Mucosa of descending colon (tissue), 3 donors: ENCODE measurements at places on chromosomes 11 and 22. TPM values are rescaled to one million over a fixed set of nuclear protein-coding genes. Genes with fewer than 3 reads are reported as not detected.

CDON gene
- total RNA-seq: 3.8 TPM

- DNase-seq: peak; percentile 82
Observed at GRCh38 chr11:124195189-124195734, 12.1 kb downstream of the OR10D3 start.

- DNase-seq: no peak
Observed at GRCh38 chr11:95277868-95278267, 46.9 kb upstream of the SESN3 start.

ABCC8 gene
- total RNA-seq: 4.1 TPM

SYT7 gene
- 8.2 TPM for total RNA-seq

MIEF1 gene
- 34.0 TPM for total RNA-seq

- no peak for DNase-seq
Observed at GRCh38 chr11:42114927-42115326, 655.5 kb upstream of the LRRC4C start.

- DNase-seq: no peak
Observed at GRCh38 chr22:44330188-44330743, 17.5 kb upstream of the SHISAL1 start.

GRCh38 chr11:116505298-116506262, 267.2 kb downstream of the BUD13 start:
- DNase-seq: no peak

DNA sequence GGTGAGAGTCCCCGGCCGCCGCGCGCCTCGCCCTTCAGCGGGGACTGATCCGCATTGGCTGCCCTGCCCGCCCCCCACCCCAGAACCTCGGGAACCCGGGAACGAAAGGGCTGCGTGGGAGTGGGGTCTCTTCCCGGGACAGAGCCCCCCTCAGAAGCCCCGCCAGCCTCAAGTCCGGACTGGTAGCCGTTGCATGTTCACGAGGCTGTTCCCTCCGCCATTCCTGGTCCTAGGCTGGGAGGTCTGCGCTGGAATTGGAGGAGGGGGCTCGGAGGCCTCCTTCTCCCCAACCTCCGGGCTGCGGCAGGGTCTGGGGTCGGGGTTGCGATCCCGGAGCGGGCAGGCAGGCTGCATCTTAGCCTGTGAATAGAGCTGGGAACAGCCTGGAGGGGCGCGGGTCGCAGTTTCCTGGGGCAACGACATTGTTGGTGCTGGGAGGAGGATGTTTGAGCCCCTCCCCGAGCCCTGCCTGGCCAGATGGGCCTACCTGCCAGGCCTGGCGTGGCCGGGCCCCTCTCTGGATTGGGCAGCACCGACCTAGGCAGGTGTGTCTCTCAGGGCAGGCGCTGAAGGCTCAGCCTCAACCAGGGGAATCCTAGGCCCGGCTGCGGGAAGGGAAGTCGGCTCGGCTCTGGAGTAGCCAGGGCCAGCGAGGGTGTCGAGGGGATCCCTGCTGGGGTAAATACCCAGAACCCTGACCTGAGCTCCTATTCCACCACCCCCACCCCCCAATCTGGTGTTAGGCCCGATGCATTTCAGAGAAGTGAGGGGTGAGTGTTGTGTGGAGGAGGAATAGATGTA, 670 bp downstream of the MAPK8IP1 start:
- peak; percentile 35 for DNase-seq
